ENCODE measurements at places on chromosomes 2 and 18.

DNA sequence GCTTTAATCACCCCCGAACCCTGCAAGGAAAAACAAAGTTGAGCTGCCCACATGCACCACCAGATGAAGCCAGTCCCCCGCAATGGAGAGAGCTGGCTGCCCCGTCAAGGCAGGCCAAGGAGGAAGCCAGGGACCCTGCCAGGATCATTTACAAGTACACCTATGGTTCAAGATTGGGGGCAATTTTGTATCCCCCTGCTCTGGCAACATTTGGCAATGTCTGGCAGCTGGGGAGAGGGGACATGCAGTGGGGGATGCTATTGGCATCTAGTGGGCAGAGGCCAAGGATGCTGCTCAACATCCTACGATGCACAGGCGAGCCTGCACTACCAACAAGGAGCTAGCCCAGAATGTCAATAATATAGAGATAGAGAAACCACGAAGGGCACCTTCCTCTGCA is 1.9 kb downstream of the ACTR1B start:
- no peak for DNase-seq

DNA sequence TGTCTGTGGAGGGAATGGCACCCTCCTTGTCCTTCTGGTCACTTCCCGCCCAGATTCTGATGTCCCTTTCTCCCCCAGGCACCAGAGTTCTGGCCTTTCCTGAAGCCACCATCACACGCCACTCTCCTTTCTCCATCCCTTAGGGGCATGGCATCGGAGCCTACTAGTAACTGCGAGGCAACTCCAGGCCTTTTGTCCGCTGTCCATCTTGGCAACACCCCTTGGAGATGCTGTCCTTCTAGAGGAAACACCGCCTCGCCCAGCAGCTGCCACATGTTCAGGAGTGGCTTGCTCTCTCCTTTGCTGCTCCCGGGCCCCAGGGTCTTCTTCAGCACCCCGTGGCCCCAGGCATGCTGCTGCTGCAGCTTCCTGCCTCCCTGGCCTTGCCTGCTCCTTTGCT is 267.0 kb downstream of the SRBD1 start:
- no peak for DNase-seq

DNA sequence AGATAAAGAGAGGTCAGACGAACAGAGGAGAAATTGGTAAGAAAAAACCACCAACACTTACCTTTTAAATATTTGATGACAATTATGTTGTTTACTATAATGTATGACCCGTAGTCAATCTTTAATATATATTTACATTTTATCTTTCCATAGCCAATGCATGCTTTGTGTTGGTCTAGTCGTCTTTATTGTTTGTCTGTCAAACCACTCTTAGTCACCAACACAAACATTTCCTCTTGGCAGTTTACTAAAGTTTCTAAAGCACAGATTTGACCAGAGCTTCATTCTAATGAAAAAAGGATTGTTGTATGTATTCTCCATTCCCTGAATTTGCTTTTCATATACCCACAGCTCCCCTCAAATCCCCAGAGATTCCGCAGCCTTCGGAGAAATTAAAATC is 784.7 kb upstream of the PIK3C3 start:
- no peak for DNase-seq

GRCh38 chr18:40855661-40856060 is 1099.4 kb upstream of the PIK3C3 start:
- DNase-seq = no peak

GRCh38 chr18:13161276-13161899 is 57.2 kb upstream of the LDLRAD4 start:
- no peak for DNase-seq

DNA sequence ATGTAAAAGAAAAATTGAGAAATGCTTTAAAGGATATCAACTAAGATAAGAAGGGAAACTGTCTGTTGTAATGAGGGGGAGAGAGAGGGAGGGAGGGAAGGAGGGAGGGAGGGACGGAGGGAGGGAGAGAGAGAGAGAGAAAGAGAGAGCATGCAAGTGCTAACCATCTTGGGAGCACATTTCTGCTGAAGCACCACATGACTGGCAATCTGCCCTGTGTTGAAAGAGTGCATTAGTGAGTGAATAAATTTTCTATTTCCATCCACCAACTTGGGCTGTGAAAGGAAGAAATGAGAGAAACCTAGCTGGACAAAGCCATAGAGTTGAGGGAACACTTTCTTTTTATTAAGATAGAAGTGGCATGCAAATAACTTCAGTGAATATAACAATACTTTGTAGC is 110.7 kb downstream of the TMX3 start:
- DNase-seq = no peak

GRCh38 chr2:109066501-109066900 is 62.5 kb upstream of the SH3RF3 start:
- no peak for DNase-seq

GRCh38 chr2:12819103-12819475 is 102.4 kb downstream of the TRIB2 start:
- peak; percentile 50 for DNase-seq

DNA sequence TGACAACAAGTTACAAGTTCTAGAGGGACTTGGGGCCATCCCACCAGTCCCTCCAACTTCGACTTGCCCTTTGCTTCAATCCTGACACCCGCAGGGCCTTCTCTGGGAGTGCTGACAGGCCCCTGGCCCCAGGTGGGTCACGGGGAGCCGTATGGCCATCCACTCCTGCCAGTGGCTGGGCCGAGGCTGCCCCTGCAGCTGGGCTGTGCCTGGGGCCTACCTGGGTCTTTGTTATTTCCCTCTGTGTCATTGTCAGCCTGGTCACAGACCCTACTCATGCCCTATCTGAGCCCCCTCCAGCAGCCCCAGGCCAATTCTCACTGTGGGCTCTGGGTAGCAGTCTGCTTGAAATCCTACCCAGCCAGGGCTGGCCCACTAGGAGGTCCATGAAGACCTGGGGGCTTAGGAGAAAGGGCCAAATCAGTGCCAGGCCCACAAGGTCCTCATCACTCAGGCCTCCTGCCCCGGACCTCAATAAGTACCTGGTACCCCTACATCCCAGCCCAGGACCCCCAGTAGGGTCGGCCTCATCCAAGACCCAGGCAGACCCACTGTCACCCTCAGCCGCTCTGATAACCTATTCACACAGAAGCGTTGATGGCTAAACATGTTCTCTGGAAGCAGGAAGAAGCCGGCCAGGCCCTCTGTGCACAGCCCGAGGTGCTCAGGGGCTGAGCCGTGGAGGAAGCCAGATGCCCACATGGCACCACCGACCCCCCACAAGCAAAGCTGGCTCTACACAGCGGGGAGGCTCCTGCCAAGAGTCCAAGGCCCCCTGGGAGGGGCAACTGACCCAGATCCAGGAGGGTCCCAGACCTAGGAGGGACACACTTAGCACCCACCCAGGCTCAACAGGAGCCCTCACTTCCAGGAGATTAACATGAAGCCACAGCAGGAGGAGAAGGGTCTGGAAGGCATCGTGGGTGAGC is 57.7 kb downstream of the BIN1 start:
- DNase-seq = no peak

GRCh38 chr2:50455351-50455939 is 576.5 kb downstream of the NRXN1 start:
- DNase-seq = no peak

- no peak for DNase-seq
Observed at GRCh38 chr2:39108377-39108776, 12.5 kb downstream of the SOS1 start.

DNA sequence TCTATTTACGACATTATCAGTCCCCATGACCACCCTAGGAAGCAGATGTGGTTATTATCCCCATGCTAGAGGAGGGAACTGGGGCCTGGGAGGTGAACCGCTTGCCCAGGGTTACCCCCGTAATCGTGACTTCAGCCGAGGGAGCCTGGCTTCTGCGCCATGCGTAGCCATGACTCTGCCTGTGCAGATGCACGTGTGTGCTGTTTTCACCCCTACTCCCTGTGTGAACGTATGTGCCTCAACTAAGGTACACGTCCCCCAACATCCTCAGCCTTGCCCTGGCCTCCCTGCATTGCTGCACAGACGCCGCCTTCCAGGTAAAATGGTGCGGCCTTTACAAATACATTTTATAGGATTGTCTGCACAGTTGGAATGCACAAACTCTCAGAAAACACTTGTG is 40.2 kb downstream of the LPIN1 start:
- no peak for DNase-seq

DNA sequence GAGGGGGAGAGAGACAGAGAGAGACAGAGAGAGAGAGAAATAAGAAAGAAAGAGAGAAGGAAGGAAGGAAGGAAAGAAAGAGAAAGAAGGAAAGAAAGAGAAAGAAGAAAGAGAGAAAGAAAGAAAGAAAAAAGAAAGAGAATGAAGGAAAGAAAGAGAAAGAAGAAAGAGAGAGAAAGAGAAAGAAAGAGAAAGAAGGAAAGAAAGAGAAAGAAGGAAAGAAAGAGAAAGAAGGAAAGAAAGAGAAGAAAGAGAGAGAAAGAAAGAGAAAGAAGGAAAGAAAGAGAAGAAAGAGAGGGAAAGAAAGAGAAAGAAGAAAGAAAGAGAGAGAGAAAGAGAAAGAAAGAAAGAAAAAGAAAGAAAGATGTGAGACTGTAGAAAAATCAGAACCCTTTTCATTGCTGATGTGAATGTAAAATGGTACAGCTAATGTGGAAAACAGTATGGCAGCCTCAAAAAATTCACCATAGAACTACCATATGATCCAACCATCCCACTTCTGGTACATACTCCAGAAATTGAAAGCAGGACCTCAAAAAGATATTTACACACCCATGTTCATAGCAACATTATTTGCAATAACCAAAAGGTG is 203.4 kb upstream of the POU3F3 start:
- DNase-seq = no peak

- DNase-seq = no peak
Observed at GRCh38 chr18:29779096-29779495, 1263.4 kb downstream of the DSC3 start.

DNA sequence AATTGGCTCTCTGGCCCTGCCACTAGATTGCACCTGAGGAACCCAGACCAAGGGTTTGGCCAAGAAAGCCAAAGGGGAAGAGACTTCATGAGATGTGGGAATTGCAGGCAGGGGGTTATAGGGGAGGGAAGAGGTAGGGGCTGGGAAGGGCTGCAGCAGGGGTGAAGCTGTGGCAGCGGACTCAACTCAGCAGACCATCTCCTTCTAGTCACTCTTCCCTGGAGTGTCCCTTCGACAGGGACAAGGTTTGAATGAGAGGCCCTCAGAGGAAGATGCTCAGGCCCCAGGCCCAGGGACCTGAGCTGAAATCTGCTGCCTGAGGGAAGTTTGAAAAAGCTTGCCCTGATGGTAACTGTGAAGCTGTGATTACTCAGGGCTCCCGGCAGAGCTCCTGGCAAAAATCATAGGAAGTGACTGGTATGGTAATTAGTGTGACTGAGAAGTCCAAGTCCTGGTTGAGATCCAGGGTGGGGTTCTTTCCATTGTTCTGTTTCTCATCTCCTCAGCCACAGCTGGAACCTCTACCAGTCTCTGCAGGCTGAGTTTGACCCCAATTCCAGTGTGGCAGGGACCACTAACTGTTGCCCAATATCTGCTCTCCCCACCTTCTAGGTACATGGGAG is 300.9 kb downstream of the CYP26B1 start:
- DNase-seq = no peak

DNA sequence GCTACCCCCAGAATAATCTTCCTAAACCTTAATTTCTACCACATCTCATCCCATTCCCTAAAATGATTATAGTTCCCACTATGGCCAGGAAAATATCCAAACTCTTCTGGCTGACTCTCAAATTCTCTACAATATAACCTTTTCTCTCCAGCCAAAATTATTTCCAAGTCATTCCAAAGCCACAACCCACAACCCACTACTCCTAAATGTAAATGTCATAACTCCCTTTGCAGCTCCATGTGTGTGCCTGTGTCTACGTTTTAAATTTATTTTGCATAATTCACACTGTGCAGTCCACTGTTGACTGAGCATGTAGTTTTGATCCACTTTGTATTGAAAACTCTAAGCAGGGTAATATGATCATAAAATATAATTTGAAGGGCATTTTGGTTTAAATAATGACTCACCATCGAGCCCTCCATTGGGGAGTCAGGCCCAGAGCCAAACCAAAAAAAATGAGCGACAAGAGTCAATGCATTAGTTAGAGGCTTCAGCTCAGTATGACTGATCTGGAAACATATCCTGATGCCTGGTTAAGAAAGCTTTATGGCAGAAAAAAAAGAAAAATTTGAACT is 171.0 kb downstream of the AFF3 start:
- no peak for DNase-seq

GRCh38 chr2:229914171-229914570 is 7.6 kb downstream of the TRIP12 start:
- DNase-seq = no peak

GRCh38 chr2:98926601-98927000 is 9.4 kb downstream of the CRACDL start:
- DNase-seq = no peak

- DNase-seq = no peak
Observed at GRCh38 chr2:98656800-98657199, 48.4 kb downstream of the UNC50 start.

GRCh38 chr2:149719695-149720094 is 132.1 kb upstream of the MMADHC start:
- no peak for DNase-seq

DNA sequence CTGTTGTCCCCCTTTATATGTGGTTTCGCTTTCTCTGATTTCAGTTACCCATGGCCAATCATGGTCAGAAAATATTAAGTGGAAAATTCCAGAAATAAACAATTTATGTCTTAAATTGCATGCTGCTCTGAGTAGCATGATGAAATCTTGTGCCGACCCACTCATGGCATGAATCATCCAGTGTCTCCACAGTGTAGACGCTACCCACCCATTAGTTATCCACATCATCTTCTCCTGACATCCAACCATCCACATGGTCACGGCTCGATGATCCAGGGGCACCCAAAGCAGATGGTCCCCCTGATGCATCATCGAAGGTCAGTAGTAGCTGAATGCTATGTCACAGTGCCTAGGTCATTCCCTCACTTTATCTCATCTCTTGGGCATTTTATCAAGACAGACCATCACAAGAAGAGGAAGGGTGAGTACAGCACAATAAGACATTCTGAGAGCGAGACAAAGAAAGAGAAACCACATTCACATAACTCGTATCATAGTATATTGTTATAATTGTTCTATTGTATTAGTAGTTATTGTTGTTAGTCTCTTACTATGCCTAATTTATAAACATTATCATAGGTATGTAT is 44.1 kb upstream of the ACKR3 start:
- DNase-seq = no peak

DNA sequence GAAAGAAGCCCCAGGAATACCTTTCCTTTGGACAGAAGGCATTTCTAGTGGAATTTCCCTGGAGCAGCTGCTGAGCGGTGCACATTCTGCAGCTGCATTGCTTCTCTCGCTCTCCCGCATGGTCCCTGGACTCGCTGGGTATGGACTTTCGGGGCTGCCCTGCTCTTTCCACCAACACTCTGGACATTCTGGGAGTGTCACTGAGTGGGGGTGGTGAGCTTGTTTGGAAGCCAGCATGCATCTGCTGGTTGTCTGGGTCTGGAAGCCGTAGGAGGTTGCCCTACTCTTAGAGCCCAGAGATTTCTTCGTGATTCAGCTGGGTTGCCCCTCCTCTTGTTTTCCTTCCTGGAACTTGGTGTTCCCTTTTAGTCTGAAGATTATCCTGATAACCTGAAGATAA is 52.6 kb downstream of the TWIST2 start:
- no peak for DNase-seq

- no peak for DNase-seq
Observed at GRCh38 chr2:82527124-82527523, 1932.0 kb downstream of the SUCLG1 start.
